Ecto neural progenitor cell (in vitro differentiated cells): ENCODE measurements at places on chromosomes 1 and 21.

- DNase-seq, result no peak
Measured at GRCh38 chr1:200206761-200207160, 179.3 kb downstream of the NR5A2 start.

GRCh38 chr1:154386643-154387352 is 18.3 kb upstream of the IL6R start:
- no peak for DNase-seq

DNA sequence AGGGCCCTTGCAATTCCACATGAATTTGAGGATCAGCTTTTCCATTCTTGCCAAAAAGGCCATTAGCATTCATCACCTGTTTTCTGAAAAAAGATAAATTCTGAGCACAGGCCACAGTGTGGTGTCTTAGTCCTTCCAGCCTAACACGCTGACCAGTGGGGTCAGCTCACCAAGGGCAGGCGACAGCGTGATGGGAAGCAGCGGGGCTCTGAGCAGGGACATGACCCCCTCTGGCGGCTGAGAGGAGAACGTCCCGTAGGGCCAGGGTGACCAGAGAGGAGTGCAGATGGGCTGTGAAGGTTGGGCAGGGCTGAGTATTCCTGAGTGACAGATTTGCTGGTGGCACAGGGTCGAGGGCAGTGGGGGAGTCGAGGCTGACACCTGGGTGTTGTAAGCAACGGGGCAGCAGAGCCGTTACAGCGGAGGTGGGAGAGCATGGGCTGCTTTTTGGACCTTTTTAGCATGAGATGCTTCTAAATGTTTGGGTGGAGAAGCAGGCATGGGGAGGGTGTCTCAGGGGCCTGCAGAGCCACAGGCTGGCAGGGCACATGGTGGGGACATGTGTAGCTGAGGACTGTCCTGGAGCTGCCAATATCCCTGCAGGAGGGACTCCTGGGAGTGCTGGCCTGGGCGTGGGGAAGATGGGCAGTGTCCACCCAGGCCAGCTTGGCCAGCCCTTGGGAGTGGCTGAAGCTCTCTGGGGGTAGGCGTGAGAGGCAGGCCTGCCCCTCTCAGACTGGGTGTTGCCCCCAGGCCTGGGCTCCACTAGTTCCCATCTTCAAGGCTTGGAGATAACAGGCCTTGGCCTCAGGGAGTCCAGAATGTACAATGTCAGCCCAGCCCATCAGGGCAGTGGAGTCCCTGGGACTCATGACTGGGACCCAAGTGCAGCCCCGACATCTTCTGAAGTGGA is 8.6 kb upstream of the CALML6 start:
- DNase-seq, result peak; percentile 88

GRCh38 chr1:181635110-181635509 is 151.8 kb downstream of the CACNA1E start:
- no peak for DNase-seq

DNA sequence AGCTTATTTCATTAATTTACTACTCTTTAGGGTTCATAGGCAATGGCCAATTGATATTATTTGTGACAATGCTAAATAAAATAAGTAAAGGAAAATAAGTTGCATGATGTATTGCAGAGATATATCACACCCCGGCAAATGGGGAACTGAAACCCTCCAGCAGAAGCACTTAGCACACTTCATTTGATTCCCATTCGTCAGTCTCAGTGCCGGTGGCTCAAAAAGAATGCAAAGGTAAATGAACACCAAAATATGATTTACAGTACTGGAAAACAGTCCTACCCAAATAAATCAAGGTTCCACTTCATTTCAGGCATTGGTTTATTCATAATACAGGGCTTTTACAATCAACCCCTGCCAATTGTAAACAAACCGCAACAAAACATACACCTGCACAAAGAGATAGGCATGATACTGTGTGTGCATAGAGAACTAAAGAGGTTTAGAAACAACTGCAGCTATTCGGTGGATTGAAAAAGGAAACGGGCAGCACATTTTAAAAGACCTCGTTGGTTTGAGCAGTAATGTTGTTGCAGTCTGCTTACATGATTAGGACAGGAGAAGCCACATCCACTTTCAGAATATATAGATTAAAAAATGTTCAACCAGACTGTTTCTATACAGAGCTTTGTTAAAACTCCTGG is 1019.2 kb downstream of the TTLL7 start:
- no peak for DNase-seq

DNA sequence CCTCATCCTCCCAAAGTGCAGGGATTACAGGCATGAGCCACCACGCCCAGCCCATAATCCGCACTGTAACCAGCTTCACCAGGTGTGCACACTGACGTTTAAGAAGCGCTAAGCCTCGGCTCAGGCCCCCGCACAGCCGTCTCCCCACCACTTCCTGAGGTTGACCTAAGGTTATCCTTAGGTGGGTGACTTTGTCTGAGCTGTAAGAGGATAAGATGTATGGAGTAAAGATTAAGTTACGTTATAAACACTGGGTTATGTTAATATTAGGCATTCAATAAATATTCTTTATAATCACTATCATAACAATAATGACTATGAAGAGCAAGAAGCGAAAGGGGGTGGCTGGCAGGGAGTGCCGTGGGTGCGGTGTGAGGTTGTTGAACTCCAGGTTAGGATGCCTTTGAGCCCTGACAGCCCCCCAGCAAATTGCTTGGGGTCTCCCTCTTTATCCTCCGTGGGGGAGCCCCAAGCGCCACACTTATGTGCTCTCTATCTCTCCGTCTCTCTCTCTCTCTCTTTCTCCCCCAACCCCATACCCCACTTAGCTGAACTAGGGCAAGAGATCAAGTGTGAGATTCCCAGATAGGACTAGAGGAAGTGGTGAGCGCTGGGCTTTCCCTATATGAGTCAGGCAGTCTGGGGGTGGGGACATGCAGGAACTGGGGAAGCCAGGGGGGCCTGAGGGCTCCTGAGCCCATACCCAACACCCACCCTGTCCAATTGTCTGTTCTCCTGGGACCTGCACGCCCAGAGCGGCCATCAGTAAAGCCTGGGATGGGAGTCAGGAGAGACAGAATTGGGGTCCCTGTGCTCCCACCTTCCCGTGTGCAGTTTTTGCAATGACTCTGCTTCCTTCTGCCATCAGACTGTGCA is 7.6 kb downstream of the EFHD2 start:
- DNase-seq, result no peak

DNA sequence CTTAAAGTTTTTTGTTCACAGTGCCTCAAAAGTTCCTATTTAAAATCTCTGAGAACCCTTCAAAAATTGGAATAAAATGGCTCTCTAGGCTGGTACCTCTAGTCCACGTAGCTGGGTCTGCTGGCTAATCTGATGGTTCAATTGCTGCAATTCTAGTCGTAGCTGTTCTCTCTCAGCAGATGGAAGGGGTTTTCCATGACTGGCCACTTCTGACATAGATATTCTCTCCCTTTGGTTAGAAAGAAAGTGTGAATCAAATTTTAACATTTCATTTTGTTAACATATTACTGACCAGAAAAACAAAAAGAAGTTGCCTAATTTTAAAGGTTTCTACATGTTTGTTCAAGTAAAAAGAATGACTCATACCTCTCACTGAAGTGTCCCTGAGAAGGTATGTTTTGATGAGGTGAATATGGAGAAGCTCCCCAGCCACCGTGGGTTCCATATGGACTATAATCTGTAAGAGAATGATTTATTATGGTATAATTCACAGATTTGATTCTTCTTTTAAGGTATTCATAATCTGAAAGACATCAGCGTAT is 29.3 kb upstream of the SERPINC1 start:
- no peak for DNase-seq

DNA sequence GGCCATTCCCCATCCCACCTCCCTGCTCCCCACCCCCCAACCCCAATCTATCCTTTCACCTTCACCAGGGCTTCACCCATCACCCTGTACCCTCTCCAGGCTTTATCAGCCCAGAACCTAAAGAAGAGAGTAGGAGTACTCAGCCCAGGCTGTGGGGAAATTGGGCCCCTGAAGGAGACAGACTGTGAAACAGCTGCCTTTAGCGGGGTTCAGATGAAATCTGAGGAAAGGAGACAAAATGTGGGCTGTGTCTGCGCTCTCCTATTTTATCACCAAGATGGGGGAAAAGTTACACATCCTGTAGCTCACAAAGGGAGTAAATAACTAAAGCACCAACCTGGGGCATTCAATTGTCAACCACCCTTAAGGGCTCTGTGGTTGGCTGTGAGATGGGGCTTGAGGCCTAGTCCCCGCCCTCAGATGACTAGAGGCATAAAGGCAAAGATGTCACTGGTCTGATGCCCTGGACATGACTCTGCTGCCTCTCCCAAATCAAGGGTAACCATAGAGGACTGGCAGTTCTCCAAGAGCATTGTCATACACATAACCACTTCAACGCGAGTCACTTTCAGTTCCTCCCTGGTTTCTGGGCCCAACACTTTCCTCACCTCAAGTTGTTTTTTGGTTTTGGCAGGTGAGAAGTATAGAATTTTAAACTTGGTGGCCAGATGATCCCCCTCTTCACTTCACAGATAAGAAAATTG is 30.0 kb downstream of the SLC27A3 start:
- DNase-seq, result no peak

DNA sequence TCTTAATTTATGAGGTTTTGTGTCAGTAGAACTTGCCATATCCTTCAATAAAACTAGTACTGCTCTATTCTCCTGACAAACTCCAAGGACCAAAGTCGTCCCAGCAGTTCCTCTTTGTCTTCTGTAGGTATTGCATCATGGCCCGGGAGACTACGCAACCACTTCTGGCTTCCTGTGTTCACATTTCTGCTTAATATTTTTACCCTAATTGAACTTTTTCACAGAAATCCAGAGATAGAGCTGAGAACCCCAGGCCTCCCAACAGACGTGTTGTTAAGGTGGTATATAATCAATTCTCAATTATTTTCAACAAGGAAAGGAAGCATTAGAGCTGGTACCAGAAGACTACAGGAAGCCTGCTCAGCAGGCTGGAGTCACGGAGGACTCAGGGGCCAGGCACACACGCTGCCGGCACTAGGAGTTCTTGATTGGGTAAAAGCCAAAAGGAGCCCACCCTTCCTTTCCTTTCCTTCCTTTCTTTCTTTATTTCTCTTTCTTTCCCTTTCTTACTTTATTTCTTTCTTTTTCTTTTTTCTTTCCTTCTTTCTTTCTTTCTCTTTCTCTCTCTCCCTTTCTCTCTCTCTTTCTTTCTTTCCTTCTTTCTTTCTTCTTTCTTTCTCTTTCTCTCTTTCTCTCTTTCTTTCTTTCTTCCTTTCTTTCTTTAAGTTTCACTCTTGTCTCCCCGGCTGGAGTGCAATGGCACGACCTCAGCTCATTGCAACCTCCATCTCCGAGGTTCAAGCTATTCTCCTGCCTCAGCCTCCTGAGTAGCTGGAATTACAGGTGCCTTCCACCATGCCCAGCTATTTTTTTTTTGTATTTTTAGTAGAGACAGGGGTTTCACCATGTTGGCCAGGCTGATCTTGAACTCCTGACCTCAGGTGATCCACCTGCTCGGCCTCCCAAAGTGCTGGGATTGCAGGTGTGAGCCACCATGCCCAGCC is 173.7 kb downstream of the ZBTB18 start:
- no peak for DNase-seq

DNA sequence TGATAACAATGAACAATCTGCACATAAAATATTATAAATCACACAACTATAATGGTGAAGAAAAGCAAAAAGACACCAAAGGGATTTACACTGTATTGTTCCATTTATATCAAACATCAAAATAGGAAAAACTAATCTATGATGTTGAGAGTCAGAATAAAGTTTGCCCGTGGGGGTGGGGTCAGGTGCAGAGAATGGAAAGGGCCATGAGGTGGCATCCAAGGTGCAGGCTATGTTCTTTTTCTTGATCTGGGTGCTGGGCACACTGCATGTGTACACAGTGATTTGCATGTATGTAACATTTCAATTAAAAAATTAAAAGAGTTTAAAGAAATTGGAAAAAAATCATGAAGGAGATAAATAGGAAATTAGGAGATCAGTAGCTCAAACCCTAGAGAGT is 127.3 kb downstream of the DSCAM start:
- no peak for DNase-seq

GRCh38 chr1:228530951-228531731 is 44.0 kb downstream of the RNF187 start:
- no peak for DNase-seq

- no peak for DNase-seq
Measured at GRCh38 chr1:229440851-229441537, 7.1 kb upstream of the ACTA1 start.

- no peak for DNase-seq
Measured at GRCh38 chr1:170583186-170583585, 51.2 kb downstream of the GORAB start.

GRCh38 chr1:157161901-157162300 is 23.7 kb upstream of the ETV3 start:
- no peak for DNase-seq

DNA sequence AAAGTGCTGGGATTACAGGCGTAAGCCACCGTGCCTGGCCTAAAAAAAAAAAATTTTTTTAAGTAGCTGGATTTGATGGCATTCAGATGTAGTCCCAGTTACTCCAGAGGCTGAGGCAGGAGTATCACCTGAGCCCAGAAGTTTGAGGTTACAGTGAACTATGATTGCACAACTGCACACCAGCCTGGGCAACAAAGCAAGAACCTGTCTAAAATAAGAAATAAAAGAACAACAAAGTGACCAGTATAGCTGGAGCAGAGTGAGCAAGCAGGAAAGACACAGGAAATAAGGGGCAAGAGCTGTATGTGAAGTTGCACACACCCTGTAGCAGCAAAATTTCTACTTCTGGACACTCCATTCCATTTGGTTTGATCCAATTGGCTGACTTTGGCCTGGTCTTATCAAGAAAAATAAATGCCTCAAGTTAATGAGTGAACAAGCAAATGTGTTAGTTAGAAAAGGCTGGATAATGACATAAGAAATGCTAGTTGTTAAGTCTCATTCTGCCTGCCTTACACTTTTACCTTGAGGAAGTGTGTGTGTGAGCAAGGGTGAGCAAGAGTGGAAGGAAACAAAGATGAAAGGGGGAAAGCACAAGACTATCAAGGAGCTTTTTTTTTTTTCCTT is 7.9 kb downstream of the ATP5IF1 start:
- no peak for DNase-seq

DNA sequence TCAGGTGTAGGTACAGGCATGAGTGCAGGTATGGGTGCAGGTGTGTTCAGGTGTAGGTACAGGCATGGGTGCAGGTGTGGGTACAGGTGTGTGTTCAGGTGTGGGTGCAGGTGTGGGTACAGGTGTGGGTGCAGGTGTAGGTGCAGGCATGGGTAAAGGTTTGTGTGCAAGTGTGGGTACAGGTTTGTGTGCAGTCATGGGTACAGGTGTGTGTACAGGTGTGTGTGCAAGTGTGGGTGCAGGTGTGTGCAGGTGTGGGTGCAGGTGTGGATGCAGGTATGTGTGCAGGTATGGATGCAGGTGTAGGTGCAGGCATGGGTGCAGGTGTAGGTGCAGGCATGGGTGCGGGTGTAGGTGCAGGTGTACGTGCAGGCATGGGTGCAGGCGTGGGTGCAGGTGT is 79.4 kb upstream of the ACTL8 start:
- no peak for DNase-seq

DNA sequence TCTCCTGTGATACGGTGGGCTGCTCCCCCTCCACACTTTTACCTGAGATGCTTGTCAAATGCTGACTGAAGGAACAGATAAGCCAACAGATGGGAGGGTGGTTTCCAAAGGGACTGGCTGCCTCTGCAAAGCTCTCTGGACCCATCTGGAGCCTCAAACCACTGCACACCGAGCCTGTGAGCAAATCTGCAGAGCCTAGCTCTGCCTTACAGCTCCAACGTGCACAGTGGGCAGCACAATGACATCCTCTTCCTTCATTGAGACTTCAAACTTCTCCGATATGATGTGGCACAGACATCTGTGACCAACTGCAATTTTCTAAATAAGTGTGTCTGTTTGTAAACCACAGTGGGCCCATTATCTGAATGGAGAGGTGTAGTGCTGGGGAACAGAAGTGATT is 26.2 kb upstream of the KNCN start:
- DNase-seq, result no peak

GRCh38 chr1:180278596-180279395 is 48.7 kb downstream of the LHX4 start:
- DNase-seq, result no peak
